NCI-H510A (cell line): ENCODE measurements at places on chromosomes 11 and 22.
A peak's percentile ranks its signal among the peaks of the same experiment; 100 is the strongest.

DNA sequence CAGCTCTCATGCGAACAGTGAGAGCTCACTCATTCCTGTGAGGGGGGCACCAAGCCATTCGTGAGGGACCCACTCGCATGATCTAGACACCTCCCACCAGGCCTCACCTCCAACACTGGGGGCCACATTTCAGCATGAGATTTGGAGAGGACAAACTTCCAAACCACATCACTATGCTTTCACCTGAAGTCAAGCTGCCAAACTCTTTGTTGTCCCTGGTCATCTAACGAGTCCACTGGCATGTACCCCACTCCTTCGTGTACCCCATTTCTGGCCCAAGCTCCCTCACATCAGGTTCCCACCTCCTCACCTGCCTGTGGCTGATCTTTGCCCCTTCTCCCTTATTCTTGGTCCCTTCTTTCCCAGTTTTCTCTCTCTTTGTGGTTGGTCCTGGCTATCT is 198.9 kb downstream of the ADAMTS15 start:
- no peak for DNase-seq

- DNase-seq: no peak
Measured at GRCh38 chr22:24333301-24333700, 62.7 kb downstream of the SPECC1L start.

- no peak for DNase-seq
Measured at GRCh38 chr22:32413719-32414118, 1.7 kb upstream of the RTCB start.

- DNase-seq: no peak
Measured at GRCh38 chr11:102886999-102887398, 12.2 kb upstream of the MMP12 start.

DNA sequence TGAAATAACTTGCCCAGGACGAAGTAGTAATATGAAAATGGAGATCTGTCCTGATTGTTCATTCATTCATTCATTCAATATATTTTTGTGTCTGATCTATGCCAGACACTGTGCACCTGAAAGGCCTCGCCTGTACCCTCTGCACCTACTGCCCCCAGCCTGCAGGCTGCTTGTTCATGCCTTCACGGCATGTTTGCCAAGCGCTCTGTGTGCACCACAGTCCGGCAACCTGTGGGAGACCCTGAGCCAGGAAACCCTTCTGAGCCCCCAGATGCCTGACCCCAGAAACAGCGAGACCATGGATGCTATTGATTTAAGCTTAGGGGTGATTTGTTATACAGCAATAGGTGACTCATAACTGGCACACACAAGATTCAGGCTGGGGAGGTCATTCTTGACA is 47.0 kb downstream of the RTL6 start:
- no peak for DNase-seq

- DNase-seq: no peak
Measured at GRCh38 chr22:45781459-45781858, 109.8 kb downstream of the ATXN10 start.

DNA sequence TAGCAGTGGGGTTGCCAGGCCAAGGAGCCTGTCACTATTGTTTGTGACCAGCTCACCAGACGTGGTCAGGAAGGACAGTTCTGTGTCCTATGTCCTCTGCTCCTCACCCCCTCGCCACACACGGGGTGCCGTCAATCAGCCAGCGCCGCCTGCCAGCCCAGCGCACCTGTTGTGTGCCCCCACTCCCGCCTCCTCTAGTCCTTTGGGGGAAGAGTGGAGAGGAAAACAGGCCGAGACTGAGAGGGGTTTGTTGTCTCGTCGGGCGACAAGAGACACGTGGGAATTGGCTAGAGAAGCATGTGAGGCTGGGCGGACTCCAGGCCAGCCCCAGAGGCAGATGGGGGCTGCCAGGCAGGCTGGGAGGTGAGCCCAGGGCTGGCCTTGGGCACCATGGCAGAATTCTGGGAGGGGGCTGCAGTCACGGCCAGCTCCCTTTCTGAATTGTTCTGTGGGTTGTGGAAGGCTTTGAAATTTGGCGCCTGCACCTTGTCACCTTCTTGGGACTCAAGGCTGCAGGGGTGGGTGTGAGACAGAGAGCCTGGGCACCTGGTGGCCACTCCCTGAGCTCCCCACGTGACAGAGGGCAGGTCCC is 3.1 kb upstream of the KCNQ1OT1 start:
- no peak for DNase-seq

- no peak for DNase-seq
Measured at GRCh38 chr11:34959770-34960169, 43.4 kb downstream of the PDHX start.

- DNase-seq: no peak
Measured at GRCh38 chr11:3115321-3115720, 49.8 kb downstream of the OSBPL5 start.

DNA sequence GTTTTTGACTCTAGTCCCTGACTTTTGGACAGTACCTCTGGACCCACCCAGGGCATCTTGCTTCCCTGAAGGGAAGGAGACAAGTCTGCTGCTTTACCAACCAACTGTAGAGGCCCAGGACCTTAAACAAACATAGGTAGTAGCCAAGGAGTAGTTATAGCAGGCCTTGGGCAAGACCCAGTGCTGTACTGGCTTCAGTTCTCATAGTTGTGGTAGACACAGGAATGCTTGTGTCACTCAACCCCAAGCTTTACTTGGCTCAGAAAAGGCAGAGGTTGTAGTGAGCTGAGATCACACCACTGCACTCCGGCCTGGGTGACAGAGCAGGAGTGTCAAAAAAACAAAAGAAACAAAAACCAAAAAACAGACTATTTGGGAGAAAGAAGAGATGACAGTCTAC is 21.3 kb upstream of the OR52M1 start:
- no peak for DNase-seq

DNA sequence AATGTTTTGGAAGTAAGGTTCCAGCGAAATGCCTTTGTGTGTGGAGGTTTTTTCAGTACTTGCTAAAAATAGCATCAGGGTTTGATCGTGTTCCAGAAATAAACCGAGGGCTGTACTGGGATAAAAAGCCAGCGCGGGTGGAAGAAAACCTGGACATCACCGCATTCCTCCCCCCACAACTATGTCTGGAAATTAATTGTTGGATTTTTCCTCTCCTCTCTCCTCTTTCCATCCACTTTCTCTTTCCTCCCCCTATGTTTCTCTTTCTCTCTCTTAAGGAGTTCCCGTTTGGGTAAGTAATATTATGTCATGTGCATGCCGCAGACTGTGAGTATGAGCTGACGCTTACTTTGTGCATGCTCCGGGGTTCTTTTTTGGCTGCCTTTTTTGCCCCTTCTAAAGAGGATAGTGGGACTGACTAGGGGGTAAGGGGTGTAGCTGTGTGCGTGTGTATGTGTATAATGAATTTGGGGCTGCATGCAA is 104.2 kb upstream of the HSD17B12 start:
- no peak for DNase-seq

- peak; percentile 67 for DNase-seq
Measured at GRCh38 chr11:129610125-129610524, 205.5 kb upstream of the TMEM45B start.

DNA sequence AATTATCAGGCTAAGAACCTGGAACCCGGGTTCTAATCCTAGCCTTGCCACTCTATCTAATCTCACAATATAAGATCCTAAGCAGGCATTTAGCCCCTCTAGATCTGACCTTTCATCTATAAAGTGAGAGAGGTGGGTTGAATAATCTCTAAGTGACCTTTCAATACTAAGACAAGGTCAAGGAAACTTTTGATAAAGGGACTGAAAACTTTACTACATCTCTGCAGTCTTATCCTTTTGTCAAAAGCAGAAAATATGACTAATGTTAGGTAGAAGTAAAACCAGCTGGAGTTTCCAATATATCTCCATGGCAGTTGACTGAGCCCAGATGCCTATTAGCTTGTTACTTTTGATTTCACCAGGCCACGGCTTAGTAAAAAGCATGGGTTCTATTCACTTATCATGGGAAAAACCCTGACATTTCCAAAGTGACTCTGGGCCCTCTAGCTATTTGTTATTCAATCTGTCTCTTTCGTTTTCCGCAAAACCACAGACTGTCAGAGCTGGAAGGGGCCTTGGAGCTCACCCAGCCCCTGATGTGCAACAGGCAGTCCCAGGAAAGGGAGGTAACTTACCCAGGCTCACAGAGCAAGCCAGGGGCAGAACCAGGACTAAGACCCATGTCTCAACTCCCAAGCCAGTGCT is 75.8 kb downstream of the RAB30 start:
- DNase-seq: no peak

GRCh38 chr11:103920933-103921332 is 115.5 kb upstream of the DDI1 start:
- DNase-seq: no peak

DNA sequence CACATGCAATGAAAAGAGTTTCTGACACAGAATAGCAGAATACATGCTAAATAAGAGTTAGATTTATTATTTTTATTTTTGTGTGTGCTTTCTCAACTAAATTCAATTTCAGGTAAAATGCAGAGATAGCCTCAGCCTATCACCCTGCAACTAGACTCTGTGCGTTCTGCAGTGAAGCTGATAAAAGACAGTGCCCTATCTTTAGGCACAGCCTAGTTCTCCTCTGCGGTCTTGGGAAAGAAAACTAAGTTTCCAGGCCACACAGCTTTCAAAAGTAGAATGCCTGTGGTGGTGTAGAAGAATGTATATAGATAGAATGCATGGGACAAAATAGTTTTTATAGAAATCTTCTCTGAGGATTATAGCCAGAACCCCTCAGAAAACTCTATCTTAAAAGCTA is 12.0 kb upstream of the MMP1 start:
- DNase-seq: no peak

DNA sequence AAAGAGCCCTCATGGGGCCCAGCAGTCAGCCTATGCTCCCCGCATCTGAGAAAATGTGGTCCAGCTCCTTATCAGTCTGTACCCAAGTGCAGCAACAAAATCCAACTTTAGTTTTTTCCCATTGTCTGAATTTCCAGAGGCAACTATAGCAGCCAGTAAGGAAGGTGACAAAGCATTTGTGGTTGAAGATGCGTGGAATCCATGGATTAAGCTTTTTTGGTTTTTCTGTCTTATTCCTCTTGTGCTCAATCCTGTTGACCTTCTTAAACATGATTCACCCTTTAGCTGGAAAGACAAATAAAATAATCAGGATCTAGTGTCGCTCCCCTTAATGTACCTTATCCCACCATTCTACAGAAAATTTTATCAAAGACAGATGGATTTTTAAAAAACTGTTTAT is 14.3 kb downstream of the GDPD4 start:
- no peak for DNase-seq

DNA sequence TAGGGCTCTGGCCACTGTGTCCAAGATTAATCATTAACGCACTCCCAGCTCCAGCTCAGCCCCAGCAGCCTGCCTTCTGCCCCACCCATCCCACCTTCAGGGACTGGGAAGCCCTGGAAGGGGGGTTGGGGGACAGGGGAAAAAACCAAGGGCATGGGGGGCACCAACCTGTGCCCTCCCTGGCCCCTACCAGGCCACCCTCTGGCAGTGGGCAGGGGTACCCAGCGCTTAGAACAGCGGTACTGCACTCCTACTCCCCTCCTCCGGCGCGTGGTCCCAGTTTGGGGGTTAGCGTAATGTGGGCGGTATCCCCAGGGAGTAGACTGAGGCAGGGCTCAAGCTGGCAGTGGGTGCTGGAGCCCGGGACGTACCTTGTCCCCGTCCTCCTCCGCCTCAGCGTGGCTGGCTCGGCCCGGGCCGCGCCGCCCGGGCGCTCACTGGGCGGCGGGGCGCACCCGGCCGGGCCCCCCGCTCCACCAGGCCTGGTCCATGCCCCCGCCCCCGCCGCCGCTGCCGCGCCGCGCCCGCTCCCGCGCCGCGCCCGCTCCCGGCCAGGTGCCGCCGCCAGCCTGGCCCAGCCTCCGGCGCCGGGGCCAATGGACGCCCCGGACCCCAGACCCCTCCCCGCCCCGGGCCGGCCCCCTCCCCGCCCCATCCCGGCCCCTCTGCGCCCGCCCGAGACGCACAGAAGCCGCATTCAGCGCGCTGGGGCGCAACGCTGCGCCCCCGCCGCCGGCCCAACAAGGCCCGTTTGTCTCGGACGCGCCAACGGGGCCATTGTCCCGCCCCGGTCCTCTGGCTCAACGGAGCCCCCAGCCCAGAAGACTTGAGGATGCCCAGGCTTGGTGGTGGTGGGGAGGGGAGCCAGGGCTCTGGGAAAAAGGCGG is at the start of gene GAL3ST1:
TSS of gene GAL3ST1 (minus strand) at position 571 of the 887 bp plus-strand sequence. CDS start 17,273 bp downstream, outside the sequence.
- DNase-seq: no peak

- DNase-seq: no peak
Measured at GRCh38 chr11:16125796-16126195, 230.6 kb downstream of the SOX6 start.

DNA sequence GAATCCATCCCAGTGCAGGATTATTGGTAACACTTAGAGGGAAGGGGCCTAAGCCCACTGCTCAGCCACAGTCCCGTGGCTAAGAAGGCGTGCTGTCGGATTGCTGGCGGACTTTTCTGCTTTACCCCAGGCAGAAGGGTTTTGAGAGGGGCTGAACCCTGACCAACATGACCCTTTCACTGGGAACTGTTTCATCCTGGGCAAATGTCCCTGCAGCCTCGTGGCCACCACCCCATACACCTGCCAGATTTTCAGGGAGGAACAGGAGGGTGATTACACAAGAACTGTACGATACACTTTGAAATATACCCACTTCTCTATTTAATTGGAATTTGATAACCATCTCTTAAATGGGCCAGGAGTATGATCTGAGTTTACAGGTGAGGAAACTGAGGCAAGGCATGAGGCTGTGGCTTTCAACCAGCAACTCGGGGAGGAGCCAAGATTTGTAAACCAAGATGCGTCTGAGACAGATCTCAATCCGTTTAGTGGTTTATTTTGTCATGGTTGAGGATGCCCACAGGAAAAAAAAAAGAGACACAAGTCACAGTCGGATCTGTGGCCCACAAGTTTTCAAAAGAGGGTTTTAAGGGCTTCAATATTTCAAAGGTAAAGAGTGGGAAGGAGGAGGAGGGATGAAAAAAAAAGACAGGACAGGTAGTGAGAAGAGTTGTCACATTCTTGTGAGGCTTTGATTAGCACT is 6.1 kb upstream of the APOL3 start:
- no peak for DNase-seq

DNA sequence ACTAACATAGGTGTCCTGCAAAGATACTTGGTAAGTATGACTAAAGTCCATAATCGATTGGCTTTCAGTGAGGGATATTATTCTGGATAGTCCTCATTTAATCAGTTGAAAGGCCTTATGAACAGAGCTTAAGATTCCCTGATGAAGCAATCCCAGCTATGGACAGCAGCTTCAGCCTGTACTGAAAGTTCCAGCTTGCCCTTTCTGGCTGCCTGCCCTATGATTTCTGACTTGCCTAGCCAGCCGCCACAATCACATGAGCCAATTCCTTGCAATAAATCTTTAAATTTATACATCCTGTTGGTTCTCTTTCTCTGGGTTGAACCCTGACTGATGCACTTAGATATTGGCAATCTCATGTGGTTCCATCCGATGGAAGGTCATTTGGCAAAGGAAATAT is 759.0 kb upstream of the API5 start:
- no peak for DNase-seq

- no peak for DNase-seq
Measured at GRCh38 chr11:79209540-79210266, 231.1 kb downstream of the TENM4 start.

DNA sequence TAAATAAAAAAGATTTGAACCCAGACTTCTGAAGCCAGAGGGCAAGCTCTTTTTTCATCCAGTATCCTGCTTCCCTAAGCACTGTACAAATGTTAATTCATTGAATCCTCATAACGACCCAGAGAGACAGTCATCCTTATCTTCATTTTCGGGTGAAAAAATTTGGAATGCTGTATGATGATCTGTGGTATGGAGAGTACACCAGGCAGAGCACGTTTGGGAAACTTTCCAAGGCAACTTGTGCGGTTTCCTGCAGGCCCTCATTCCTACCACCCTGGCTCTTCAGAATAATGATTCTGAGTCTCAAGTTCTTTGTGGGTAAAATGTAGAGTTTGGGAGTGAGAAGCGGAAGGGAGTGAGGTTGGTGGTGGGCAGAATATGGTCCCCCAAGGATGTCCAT is 177.9 kb upstream of the CADM1 start:
- no peak for DNase-seq
